ENCODE measurements at places on chromosomes 1 and 21.

GRCh38 chr1:233394860-233395717 is 67.6 kb downstream of the MAP3K21 start:
- peak; percentile 67 for DNase-seq

GRCh38 chr21:41360072-41360821 is 1.6 kb upstream of the MX2 start:
- peak; percentile 43 for DNase-seq

DNA sequence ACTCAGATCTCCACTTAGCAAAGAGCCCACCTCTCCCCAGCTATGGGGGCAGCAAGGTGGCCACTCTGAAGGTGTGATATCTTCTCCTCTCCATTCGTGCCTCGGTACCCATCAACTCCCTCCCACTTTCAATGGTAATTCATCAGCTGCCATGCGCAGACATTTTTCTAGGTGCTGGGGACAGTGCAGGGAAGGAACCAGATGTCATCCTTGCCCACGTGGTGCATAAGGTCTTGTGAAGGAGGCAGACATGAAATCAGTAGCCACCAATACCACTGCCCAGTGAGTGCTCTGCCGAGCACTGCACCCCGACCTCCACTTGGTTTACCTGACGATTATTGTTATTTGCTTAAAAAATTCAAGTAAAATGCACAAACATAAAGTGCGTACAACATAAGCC is 76.3 kb upstream of the CSF3R start:
- no peak for DNase-seq

GRCh38 chr1:43844114-43844513 is 89.5 kb upstream of the ARTN start:
- no peak for DNase-seq

DNA sequence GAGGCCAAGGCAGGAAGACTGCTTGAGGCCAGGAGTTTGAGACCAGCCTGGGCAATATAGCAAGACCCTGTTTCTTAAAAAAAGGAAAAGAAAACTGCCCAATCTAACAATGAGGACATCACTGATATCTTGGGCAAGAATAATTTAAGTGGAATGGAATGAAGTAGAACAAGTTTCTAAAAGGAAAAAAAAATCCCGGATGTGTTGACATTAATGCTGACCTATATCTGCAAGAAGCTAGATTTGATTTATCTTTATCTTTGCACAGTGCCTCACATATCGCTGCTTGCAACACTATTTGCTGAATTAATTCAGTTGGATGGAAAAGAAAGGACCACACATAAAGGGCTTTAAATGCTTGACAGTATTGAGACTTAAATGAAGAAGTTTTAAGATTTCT is 27.8 kb downstream of the DIPK1A start:
- DNase-seq, result no peak

DNA sequence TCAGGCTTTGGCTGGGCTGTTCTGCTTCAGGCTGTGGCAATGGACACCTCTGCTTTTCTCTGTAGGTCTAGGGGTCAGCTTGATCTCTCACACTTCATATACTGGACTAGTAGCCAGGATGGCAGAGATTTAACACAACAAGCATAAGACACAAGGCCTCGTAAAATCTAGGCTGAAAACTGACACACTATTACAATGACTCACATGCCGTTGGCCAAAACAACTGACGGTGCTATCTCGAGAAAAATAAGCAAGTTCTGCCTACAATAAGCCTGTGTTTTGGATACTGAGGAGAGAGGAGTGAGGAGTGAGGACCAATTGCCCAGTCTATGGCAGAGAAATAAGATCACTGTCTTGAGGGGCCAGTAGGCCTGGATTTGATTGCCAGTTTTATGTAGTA is 840.7 kb upstream of the ADAMTS5 start:
- DNase-seq, result no peak

GRCh38 chr1:79920960-79921669 is 914.6 kb upstream of the ADGRL4 start:
- no peak for DNase-seq

DNA sequence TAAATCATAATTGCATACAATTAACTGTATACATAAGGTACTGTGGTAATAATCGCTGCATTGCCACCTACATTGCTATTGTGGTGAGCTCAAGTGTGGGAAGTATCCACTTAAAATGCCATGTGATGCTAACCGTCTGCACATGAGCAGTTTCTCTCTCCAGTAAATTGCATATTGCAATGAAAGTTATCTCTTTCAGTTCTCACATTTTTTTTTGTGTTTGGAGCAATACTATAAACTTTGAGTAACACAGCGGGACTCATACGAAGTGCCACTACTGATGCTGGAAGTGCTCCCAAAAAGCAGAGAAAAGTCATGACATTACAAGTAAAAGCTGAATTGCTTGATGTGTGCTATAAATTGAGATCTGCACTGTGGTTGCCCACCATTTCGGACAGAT is 38.5 kb downstream of the DISC1 start:
- no peak for DNase-seq

- DNase-seq, result no peak
These were observed 24.0 kb downstream of the NGF start for GRCh38 chr1:115314092-115314491.

GRCh38 chr1:63537940-63538339 is 14.6 kb downstream of the EFCAB7 start:
- DNase-seq, result peak; percentile 37

DNA sequence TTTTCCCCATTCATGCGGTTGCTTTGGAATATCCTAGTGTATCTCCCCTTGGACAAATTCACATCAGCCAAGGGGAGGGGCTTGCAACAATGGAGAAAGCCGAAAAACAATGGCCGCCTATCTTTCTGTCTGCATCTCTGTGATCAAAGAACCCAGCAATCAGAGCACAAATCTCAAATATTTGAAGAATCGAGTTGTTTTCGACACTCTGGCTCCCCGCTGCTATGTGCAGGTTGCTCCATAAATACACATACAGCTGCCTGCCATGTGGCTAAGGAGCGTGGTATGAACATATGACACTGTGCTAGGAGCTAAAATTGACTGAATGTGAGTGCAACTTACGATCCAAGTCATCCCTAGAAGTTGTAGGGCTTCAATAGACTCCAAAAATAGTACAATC is 8.5 kb downstream of the CFHR4 start:
- no peak for DNase-seq

DNA sequence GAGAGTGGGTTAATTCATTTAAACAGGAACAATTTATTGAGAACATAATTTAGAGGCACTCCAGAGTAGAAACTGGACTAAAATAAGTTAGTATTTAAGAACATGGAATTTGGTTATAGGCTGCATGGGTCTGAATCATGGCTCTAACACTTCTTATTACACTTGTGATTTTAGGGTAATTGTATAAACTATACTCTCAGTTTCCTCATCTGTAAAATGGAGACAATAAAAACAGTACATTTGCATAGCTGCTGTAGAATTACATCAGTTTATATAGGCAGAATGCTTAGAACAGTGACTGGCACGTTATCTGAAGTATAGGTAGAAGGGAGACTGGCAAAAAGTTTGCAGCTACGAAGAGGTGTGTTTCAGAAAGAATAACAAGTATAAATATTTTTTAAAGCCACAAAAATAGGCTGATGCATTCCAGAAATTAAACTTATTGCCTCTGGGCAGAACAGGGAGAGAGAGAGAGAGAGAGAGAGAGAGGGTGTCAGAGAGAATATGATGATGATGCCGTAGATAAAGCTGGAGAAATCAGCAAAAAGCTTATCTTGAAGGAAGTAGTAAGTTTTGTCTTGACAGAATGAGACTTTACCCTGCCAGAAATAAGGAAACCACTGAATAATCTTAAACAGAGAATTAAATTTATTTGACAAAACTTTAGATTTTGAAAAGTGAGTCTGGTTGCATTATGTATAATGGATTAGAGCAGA is 8.1 kb upstream of the OR6K3 start:
- no peak for DNase-seq

- DNase-seq, result no peak
These were observed 104.7 kb downstream of the PCP4 start for GRCh38 chr21:39971956-39972355.

GRCh38 chr1:115495625-115496024 is 146.1 kb upstream of the VANGL1 start:
- no peak for DNase-seq

- no peak for DNase-seq
These were observed 6.7 kb upstream of the LGALS8 start for GRCh38 chr1:236516929-236517704.

- DNase-seq, result peak; percentile 65
These were observed 48.6 kb downstream of the MDM4 start for GRCh38 chr1:204564835-204565234.

DNA sequence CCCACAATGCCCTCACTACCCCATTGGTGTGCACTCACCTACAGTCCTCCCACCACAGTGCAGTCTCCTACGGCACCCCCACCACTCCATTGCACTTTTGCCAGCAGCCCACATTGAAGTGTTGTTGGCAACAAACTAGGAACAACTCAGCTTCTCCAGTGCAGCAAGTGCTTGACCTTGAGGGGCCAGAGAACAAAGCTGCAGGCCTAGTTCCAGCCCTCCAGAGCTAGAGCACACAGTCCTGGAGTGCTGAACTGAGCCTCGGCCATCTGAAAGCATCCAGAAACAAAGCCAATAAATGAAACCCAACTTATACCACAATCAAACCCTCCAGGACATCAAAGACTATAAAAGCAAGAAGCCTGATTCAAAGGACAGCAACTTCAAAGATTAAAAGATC is 129.9 kb downstream of the C1orf94 start:
- no peak for DNase-seq

GRCh38 chr1:1826356-1827088 is 48.3 kb upstream of the NADK start:
- no peak for DNase-seq

DNA sequence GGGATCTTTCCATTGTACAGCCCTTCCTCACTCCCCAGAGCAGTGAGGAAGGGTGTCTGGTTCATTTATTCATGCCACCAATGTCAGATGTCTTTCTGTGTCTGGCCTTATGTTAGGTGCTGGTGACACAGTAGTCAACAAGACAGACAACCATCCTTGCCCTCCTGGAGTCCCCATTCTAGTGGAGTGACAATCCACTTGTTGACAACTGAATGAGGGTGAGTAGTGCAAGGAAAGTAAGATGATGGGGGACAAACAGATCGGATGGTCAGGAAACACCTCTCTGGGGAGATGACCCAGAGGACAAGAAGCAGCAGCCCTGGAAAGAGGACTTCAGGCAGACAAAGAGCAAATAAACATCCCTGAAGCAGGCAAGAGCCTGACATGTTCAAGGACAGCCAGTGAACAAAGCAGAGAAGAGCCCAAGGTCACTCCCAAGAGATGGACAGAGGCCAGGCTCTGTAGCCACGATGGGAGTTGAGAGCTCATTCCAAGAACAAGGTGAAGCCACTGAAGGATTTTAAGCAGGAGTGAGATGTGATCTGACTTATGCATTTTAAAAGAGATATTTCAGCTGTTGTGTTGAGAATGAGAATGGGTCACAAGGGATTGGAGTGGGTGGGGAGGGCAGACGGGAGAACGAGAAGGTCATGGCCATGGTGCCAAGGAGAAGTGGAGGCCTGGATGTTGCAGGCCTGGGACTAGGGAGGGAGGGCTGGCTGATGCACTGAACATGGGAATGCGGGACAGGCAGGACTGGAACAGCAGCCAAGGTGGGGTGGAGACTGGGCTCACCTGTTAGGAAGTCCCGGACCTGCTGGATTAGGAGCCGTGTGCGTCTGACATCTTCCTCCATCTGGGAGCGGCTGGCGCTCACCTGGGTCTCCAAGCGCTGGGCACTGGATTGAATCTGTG is 30.2 kb downstream of the LAMB3 start:
- DNase-seq, result no peak

GRCh38 chr1:117093091-117093534 is 28.4 kb downstream of the TRIM45 start:
- no peak for DNase-seq

DNA sequence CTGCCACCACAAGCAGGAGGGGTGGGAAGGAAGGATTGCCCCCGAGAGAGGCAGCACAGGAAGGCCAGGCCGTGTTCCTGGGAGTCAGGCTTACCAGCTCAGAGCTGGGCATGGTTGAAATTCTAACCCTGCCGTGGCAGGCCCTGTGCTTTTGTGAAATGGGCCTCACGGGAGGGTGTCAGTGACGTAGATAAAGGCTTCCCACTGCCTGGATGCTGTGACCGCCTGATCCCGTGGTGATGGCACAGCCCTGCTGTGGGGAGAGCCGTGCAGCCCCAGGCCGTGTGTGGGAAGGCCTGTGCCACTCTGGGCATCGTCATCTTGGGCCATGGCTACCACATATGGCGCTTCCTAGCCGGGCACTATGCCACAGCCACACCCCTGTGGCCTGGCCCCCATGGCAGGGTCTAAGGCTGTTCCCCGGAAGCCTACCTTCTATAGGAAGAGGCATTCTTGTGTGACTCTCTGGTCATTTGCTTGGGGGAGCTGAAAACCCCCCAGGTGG is 161.3 kb downstream of the PCBP3 start:
- no peak for DNase-seq

DNA sequence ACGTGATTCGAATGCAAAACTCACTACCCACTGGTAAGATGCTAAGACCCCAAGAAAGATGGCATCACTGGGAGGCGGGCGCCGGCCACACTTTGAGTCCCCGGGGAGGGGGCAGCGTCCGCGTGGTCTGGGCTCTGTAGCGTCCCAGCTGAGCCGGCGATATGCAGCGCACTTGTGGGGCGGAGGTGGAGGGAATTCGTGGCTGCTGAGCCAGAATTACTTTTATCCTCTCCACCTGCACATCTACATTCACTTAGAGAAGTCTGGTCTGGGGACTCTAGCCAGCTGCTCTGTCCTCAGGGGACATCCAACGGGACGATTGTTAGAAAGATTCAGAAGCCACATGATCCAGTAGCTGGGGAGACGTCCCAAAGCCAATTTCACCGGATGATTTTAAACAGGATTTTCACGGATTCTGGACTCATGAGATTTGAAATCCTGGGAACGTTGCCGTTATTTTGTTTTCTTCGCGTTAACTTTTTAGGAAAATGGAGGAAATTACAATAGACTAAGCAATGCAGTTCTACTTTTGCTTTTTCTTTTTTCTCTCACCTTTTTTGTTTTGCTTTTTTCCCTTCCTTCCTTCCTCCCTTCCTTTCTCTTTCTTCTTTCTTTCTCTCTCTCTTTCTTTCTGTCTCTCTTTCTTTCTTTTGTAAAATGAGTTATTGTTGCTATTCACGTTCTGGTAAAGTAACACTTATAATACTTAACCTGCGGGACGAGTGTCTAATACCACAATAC is 1.3 kb downstream of the JAM2 start:
- DNase-seq, result peak; percentile 10

GRCh38 chr21:17495680-17496079 is 17.2 kb upstream of the CXADR start:
- no peak for DNase-seq

- DNase-seq, result peak; percentile 81
These were observed 7.7 kb downstream of the ENSA start for GRCh38 chr1:150621497-150622302.

GRCh38 chr1:58745117-58745516 is 38.7 kb downstream of the JUN start:
- no peak for DNase-seq

GRCh38 chr1:59971464-59971911 is 44.9 kb upstream of the CYP2J2 start:
- peak; percentile 56 for DNase-seq

GRCh38 chr1:185042737-185043136 is 2.6 kb upstream of the RNF2 start:
- DNase-seq, result no peak

All from NAMALWA (cell line).